ENCODE measurements at places on chromosomes 3 and 15.

- no peak for DNase-seq
Measured at GRCh38 chr3:150346981-150347863, 60.9 kb upstream of the TSC22D2 start.

- peak; percentile 34 for DNase-seq
Measured at GRCh38 chr3:147361454-147362420, 44.6 kb downstream of the ZIC4 start.

DNA sequence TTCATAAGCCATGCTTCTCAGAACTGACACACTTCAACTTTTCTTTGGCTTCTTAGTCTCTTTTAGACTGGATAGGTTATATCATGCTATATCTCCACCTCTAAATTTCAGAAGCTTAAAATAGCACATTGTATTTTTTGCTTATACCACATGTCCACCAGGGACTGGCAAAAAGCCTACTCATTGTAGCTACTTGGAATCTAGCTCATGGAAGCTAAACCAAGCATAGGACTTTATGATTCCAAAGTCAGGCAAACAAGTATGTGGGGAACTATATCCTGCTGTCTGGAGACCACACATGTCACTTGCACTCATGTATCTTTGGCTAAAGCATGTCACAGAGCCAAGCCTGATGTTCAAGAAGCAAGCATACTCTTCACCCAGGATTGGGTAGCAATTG lies 245.0 kb upstream of the RASGRP1 start:
- no peak for DNase-seq

DNA sequence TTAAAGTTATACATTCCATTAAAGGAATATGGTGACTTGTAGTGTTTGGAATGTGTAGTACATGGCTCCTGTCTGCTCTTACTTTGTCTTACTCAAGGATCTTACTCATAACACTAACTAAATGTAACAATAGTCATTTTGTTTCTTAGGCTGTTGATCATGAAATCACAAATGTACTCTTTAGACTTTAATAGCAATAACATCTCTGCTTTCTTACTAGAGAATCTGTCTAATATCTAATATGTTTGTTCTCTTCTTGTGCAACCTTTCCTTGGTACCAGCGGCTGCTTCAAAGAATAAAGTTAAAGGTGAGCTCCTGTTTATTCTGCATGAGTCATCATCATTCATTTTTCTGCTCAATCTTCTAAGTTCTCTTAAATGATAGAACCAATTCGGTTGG lies 767.5 kb downstream of the CADM2 start:
- no peak for DNase-seq

- DNase-seq: no peak
Measured at GRCh38 chr15:64905119-64905831, 6.4 kb upstream of the ANKDD1A start.

DNA sequence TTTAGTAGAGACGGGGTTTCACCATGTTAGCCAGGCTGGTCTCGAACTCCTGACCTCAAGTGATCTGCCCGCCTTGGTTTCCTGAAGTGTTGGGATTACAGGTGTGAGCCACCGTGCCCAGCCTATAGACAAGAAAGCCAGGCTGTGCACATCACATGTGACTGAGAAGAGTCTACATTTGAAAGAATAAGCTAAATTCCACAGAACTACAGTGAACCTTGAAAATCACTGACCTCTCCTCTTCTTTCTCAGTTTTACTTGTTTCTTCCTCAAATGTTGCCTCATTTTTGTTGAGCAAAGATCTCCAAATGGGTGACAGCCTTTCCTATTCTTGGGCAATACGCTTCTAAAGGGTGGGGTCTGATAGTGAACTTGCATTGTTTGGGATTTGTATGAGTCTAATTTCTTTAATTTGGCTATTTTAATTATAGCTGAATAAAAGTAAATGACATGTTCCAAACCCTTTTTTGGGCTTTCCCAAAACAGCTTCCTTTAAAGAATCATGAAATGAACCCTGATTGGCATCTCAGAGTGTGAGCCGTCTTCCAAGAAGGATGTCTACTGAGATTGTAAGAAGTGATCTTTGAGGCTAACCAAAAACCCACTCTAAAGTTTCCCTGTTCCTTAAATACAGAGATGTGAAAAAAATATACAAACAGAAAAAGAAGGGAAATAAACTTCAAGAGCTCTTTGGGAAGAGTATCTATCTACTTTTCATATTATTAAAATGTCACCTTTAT lies 21.6 kb upstream of the SPTBN5 start:
- DNase-seq: no peak

GRCh38 chr3:100954990-100955389 lies 38.2 kb downstream of the ABI3BP start:
- no peak for DNase-seq

GRCh38 chr15:85353516-85353915 lies 26.9 kb upstream of the AKAP13 start:
- no peak for DNase-seq

- DNase-seq: no peak
Measured at GRCh38 chr15:39680868-39681267, 100.0 kb downstream of the THBS1 start.

DNA sequence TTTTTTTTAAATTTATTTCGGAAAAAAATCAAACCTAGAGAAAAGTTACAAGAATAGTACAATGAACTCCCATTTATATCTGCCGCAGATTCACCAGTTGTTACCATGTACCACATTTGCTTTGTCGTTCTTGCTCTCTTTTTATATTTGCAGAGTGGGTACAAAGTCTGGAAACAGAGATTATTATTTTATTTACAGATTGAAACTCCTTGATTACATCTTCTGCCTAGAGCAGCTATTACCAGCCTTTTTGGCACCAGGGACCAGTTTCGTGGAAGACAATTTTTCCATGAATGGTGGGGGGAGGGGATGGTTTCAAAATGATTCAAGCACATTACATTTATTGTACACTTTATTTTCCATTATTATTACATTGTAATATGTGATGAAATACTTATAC lies 8.3 kb downstream of the MEF2A start:
- DNase-seq: no peak

DNA sequence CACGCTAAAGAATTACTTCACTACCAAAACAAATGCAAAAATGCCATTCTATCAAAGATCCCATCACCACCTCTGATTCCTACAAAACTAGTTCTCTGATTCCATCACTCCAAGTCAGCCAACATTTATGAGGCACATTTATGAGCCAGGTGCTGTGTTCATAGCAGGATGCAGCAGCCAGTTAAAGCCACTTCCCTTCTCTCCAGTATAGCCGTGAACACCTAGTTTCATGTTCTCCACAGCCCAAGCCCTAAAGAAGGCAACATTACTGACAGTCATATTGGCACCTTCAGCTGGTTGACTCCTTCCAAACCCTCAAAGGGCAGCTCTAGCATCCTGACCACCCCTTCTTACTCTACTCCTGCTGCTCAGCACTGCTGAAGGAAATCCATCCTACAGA lies 36.4 kb downstream of the RYK start:
- DNase-seq: no peak

- DNase-seq: no peak
Measured at GRCh38 chr3:62184559-62184958, 188.8 kb downstream of the FEZF2 start.

- no peak for DNase-seq
Measured at GRCh38 chr3:193922034-193922774, 213.7 kb upstream of the HES1 start.

DNA sequence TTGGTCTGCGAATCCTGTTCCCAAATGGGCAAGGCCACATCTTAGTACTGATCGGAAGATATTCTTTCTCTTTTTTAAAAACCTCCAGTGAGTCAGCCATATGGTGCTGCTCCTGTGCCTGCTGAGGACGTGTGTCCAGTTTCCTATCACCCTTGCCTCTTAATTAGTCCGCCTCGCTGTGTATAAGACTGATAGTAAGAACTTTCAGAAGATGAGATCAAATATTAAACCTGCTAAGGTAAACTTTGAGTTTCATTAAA lies 612 bp downstream of the UBA5 start:
- DNase-seq: peak; percentile 4

- no peak for DNase-seq
Measured at GRCh38 chr3:17967111-17967510, 224.7 kb upstream of the TBC1D5 start.

GRCh38 chr3:43104660-43105595 lies 951 bp downstream of the POMGNT2 start:
- DNase-seq: no peak

- DNase-seq: peak; percentile 42
Measured at GRCh38 chr3:44114142-44114541, 127.5 kb upstream of the TOPAZ1 start.

DNA sequence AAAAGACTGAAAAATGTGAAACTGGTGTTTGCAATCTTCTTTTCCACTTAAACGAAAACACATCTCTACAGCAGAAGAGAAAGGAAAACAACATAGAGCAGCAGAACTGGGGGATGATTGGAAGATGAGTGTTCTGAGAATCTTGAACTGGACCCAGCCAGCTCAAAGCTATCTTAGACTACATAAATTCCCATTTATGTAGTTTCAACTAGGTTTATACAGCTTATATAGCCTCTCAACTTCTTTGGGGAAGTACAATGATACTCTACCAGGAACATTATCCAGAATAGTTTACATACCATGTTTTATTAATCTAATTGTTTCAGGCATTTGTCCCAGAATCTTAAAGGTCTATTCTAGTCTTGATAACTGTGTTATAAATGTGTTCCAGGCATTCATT lies 658.2 kb upstream of the LMCD1 start:
- no peak for DNase-seq

- no peak for DNase-seq
Measured at GRCh38 chr3:5017925-5018531, 38.8 kb downstream of the BHLHE40 start.

DNA sequence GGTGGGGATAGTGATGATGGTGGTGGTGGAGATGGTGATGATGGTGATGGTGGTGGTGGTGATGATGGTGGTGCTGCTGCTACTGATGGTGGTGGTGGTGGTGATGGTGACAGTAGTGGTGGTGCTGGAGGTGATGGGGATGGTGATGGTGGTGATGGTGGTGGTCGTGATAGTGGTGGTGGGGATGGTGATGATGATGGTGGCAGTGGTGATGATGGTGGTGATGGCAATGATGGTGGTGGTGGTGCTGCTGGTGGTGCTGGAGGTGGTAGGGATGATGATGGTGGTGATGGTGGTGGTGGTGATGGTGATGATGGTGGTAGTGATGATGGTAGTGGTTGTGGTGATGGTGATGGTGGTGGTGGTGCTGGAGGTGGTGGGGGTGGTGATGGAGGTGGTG lies 21.3 kb downstream of the DNAJB8 start:
- DNase-seq: no peak

- DNase-seq: no peak
Measured at GRCh38 chr15:89490081-89490813, 6.1 kb downstream of the RHCG start.

- DNase-seq: peak; percentile 6
Measured at GRCh38 chr15:94412979-94413746, 181.8 kb downstream of the MCTP2 start.

- no peak for DNase-seq
Measured at GRCh38 chr3:175105066-175105465, 245.9 kb downstream of the NAALADL2 start.

DNA sequence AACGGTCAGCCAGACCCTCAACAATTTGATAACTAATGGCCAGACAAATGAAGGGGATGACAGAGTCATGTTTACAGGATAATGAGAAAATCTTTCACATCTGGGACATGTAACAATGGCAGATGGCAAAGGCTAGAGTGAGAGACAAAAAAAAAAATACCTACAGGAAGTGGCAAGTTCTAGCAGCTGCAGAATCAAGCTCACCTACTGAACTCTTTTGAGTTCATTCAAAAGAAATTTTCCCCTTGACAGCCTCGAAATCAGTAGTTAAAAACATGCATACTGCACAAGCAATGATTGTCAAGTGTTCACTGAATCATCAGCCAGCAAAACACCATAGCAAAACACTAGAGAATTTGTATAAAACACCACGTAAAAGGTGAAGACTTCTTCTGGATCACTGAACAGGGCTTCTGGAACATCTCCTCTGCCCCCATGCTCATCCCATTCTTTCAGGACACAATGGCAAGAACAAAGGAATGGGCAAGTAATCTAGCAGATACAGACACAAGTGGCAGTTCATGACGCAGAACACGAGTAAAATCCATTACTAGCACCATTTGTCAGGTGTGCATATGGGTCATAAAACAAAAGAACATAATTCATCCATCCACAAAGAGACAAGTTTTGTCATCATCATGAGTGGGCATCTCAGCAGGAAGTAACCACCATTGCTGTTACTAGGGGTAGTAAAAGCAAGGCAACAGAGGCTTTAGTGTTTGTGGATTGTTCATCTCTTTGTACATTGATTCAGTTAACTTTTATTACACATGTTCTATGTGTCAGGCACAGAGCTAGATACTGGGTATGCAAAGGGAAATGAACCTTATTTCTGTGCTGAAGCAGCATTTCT lies 13.8 kb upstream of the KCNMB2 start:
- no peak for DNase-seq

DNA sequence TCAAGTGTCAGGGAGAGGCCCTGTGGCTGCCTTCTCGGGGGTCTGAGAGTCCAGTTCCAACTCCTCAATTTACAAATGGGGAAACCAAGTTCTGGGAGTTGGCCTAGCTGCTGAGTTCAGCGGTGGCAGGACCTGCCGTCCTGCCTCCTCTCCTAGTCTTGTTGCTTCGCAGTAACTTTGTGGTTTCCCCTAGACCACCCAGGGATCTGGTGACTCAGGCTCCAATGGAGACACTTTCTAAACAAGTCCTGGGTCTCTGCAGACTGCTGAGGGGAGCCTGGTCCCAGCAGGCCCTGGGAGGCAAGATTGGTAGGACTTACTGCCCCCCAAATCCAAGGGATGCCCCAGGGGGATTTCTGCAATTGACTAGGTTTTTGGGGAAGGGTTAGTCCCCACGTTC lies 83.6 kb downstream of the SMAD6 start:
- DNase-seq: no peak

Data from HCT116 (cell line).